ENCODE measurements at places on chromosomes 12 and 14.

- no peak for DNase-seq
Observed at GRCh38 chr12:106107566-106107965, 31.2 kb downstream of the NUAK1 start.

GRCh38 chr14:101963656-101964296 lies 597 bp upstream of the DYNC1H1 start:
- DNase-seq: no peak

DNA sequence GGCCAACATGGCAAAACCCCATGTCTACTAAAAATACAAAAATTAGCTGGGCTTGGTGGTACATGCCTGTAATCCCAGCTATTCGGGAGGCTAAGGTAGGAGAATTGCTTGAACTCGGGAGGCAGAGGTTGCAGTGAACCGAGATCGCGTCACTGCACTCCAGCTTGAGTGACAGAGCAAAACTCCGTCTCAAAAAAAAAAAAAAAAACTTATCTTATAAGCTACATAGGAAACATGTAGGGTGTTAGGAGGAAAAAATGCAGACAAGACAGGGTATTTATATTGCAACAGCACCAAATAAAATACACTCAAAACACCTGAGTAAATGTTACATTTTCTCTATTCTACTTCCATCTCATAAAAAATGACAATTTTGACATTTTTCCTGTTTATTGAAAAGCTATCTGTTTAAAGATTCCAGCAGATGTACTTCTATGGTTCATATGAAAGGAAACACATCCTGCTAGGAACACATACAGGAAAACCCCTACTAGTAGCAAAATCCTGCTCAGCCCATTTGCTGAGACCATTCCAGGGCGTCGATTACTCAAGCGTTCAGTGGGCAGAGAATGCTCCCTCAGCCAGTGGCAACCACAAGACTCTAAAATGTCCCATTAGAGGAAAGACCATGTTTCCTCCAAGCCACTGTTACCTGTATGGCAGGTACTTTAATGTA lies 19.7 kb downstream of the CORO1C start:
- no peak for DNase-seq

- peak; percentile 54 for DNase-seq
Observed at GRCh38 chr14:93033983-93034670, 81.6 kb downstream of the ITPK1 start.

- DNase-seq: no peak
Observed at GRCh38 chr12:75995691-75996090, 35.9 kb downstream of the PHLDA1 start.

DNA sequence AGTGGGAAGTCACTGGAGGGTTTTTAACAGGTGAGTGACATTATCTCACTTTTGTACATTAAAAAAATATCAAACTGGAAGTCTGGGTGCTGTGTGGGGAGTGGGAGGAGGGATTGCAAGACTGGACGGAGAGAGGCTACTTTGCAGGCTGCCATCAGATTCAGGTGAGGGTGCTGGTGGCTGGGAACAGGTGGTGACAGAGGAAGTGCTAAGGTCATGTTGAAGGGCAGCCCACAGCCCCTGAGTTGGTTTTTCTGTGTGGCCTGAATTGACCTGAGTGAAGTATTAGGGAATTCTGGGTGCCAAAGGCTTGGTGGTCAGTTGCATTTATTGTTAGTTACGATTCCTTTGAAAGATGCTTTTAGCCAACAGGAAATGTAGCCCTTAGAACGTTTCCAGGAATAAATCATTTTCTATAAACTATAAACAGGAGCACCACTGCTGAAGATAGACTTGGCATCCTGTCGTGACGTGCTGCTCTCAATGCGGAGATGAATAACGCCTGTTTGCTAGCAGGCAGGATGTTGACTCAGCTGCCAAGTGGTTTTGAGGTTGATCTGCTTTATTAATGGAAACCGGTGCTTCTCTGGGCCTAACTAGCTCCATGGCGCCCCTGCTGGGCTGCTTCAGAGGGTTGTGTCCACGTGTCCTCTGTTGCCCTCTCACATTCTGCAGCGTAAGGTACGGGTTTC lies 707.5 kb upstream of the TMEM132C start:
- peak; percentile 43 for DNase-seq

GRCh38 chr12:40942326-40942725 lies 245.8 kb upstream of the PDZRN4 start:
- peak; percentile 4 for DNase-seq

- DNase-seq: no peak
Observed at GRCh38 chr14:24911324-24912109, 138.4 kb downstream of the STXBP6 start.

- no peak for DNase-seq
Observed at GRCh38 chr14:101862711-101863110, 101.2 kb downstream of the PPP2R5C start.

- DNase-seq: no peak
Observed at GRCh38 chr12:131832321-131833231, 4.4 kb downstream of the MMP17 start.

DNA sequence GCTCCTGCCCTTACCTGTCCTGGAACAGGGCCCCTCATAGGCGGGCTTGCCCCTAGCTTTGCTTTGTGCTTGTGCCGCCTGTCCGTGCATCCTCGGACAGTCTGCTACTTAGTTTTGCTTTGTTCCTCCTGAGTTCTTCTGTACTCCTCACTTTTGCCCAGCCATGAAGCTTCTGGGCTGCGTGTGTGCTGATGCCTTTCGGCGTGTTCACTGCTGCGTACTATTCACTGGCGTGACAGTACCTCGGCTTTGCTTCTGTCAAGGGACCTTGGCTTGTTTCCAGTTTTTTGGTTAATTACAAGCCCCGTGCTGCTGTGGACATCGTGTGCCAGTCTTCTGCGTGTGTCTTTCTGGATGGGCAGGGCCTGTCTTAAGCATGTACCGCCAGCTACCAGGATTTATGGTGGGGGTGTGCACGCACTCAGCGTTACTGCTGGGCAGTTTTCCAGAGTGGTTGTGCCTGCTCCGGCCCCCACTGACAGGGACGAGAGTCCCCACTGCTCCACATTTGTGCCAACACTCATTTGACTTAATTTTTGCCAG lies 2.5 kb downstream of the PACS2 start:
- no peak for DNase-seq

DNA sequence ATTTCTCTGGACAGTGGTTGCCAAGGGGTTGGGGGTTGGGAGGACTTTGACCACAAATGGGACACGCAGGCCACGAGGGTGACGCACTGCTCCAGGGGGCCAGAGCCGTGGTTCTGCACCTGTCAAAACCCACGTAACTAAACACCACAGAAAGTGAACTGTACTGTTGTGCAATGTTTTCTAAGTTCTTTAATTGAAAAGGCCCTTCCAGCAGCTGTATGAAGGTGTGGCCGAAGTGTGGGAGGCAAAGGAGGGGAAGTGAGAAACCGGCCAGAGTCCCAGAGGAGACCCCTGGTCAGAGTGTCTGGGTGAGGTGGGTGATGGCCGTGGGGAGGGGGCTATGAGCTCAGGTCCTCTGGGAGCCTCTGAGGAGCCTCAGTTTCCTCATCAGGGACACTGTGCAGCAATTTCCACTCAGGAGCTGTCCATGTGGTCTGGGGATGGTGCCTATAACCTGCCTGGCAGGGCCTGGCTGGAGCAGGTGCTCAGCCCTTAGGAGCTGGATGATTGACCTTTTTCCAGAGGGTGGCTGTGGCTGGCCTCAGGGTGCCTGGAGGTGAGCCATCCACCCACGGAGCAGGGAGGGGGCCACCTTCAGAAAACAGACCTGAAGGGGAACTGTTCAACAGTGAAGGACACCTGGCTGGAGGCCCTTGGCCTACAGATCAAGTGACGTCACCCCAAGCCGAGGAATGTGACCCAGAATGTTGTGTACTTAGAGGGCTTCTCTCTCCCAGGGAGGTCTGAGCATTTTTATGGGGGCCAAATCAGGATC lies 9.8 kb upstream of the BDKRB2 start:
- no peak for DNase-seq

- DNase-seq: no peak
Observed at GRCh38 chr12:60308366-60308991, 712.6 kb downstream of the SLC16A7 start.

DNA sequence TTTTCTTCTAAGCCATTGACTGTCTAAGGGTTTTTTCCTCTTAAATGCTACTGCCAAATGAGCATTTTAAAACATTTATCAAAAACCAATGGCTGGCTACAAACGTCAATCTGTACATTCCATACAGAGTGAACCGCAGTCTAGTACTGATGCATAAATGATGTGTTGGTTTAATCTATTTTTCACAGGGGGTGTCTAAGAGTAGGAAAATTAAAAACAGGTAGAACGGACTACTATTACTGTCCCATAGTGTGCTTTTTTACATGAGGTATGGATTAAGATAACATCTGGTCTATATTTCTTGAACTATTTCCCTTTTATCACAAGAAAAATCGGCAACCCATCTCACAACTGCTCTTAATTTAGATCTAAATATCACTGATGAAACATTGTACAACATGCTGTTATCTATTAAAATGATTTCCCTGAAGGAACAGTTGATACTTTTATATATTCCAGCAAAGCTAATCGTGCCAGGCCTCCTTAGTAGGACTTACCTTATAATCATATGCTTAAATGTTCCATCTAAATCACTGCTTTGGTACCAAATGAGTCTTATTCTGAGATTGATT lies 172.9 kb upstream of the CDKN3 start:
- DNase-seq: no peak

- no peak for DNase-seq
Observed at GRCh38 chr14:68633131-68633991, 159.5 kb downstream of the ZFP36L1 start.

DNA sequence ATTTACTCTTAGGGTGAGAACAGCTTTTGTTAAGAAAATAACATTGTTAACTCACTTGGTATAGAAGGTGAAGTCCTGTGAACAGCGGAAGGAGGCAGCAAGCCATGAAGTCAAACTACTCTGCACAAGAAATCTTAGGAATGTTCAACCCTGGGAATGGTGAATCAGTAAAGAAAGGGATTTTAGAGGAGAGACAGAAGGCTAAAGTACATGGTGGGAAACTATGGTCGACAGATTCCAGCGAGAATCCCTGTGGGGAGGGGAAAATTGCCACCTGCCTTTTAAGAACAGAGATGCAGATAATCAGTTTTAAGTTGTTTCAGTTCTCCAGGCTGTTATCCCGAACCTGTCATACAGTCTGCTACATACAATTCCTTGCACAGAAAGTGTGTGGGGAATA lies 63.2 kb upstream of the PTPRR start:
- peak; percentile 70 for DNase-seq
